ENCODE measurements at places on chromosomes 16 and 17.

- no peak for DNase-seq
These were observed 13.2 kb upstream of the SPN start for GRCh38 chr16:29649588-29650494.

GRCh38 chr17:19304209-19304608 is 58.3 kb downstream of the B9D1 start:
- DNase-seq, result no peak

- no peak for DNase-seq
These were observed 8.0 kb downstream of the PRSS41 start for GRCh38 chr16:2806286-2806685.

- no peak for DNase-seq
These were observed 12.6 kb downstream of the CACNG1 start for GRCh38 chr17:67056746-67057490.

GRCh38 chr16:63497408-63497807 is 1461.2 kb upstream of the CDH8 start:
- DNase-seq, result no peak

- no peak for DNase-seq
These were observed 14.2 kb upstream of the MARCHF10 start for GRCh38 chr17:62822080-62822904.

GRCh38 chr17:40956401-40957254 is 10.1 kb downstream of the KRT39 start:
- no peak for DNase-seq

GRCh38 chr17:28272166-28272565 is 46.8 kb upstream of the TMEM97 start:
- no peak for DNase-seq

- no peak for DNase-seq
These were observed 550.0 kb upstream of the SALL1 start for GRCh38 chr16:51701025-51701424.

GRCh38 chr17:30225112-30225511 is 10.4 kb downstream of the SLC6A4 start:
- DNase-seq, result no peak

DNA sequence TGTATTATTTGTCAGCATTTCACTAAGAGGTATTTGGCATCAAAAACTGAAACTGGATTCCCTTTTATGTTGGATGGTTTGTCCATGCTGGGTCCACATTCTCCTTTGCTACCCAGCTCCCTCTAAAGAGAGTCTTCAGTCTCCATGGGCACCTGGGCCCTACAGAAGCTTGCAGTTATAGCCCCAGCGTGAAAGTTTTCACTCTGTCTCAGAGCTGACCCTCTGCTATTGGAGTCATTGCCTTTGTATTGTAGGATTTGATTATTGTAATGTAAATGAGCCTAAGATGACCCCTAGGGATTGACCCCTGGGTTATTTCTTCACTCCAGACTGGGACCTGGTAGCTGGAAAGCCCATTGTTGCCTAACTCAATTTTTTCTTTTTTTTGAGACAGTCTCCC is 1026.5 kb upstream of the EEF2KMT start:
- DNase-seq, result no peak

- no peak for DNase-seq
These were observed 9.7 kb downstream of the CHAD start for GRCh38 chr17:50458701-50459676.

DNA sequence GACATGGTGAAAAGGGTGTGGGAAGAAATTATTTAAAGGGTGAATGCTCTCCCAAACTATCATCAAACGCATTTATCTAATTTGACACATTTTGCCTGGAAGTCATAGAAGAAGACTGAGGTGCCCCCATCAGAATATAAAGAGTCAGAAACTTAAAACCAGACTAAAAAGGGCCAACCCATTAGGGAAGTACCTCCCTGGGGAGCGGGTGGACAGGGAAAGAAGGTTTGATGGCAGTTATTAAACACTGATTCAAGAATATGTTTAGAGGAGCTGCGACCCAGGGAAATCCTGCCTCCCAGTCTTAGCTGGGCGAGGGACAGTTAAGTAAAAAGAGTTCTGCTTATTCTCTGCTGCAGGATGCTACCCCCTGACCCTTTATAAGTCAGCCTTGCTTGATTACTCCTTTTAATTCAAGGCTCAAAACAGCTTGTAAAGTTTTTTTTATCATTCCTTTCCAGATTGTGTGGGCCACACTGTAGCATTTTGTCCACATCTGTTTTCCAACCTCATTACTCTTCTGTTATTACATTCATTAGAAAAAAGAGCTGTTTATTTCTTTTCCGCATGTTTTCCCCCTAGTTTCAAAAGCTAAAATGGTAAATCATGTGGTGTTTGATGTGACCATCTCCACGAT is 138.5 kb upstream of the TBX2 start:
- no peak for DNase-seq

DNA sequence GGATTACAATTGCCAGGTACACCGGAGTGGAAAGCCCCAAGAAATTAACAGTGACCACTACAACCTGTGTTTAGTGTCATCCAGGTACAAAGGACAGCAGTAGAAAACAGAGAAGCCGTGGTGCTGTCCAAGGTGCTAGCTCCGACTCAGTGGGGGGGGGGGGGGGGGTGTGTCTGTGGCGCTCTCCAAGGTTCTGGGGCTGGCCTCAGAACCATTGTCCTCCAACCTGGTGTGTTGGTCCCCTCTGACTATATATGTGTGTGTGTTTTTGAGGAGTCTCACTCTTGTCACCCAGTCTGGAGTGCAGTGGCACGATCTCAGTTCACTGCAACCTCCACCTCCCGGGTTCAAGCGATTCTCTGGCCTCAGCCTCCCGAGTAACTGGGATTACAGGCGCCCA is 5.8 kb upstream of the ZNF23 start:
- DNase-seq, result no peak

DNA sequence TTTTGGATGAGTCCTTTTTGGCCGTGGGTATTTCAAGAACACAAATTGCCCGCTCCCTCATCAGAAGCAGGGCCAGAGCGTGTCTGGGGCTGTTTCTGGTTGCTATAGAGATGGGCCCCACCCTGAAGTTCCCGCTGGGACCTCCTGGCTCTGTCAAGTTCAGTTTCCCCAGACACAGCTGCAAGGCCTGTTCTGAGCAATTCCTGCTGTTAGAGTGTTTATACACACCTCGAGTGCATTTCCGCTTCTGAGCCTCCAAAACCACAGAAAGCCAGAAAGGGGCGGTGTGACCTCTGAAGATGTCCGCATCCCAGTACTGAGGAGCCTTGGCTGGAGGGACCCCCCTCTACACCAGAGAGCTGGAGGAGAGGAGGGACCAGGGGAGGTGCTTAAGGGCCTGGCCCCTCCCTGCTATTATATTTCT is 9.3 kb upstream of the WBP2 start:
- DNase-seq, result no peak

- no peak for DNase-seq
These were observed 22.1 kb upstream of the PHF12 start for GRCh38 chr17:28973425-28973824.

- no peak for DNase-seq
These were observed 488.9 kb downstream of the SHISA9 start for GRCh38 chr16:13390093-13390985.

DNA sequence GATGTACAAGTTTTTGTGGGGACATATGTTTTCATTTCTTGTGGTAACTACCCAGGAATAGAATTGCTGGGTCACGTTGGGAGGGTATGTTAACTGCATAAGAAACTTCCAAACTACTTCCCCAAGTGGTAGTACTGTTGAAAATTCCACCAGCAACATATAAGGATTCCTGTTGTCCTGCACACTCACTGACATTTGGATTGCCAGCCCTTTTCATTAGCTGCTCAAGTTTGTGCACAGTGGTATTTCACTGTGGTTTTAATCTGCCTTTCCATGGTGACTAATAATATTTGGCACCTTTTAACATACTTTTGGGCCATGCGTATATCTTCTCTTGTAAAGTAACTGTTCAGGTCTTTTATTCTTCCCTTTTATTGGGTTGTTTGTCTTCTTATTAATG is 103.3 kb downstream of the GNAO1 start:
- DNase-seq, result no peak

DNA sequence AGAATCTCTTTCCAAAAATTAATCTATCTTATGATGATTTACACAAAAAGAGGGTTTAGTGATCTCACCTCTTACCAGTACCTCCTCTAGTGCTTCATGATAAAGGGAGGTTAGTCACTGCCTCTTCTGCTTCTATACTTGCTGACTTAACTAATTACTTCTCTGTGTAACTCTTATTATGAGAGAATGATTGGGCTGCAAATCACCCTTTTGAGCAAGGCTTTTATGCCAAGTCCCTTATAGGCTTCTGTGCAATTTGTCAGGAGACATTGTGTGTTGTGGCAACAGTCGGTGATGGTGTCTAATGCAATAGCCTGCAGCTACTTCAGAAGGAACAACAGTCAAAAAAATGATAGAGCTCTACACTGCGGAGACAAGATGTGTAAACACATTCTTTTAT is 1568.1 kb upstream of the GOT2 start:
- DNase-seq, result no peak

DNA sequence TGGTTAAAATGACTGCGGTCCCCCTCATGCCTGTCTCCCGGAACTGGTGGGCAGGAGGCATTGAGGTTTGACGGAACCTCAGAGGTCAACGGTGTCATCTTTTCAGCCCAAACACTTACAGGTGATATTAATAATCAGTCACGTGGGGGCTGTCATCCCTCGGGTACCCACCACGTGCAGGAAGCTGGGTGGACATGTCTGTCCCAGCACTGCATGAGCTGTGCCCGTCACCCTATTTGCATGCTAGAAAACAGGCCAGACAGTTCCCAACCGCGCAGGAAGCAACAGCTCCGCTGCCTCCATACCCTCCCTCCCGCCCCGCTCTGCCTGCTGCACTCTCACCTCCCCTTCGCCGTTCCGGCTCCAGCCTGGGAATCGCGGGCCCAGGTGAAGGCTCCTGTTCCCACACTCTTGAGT is 1.4 kb downstream of the SYNGR3 start:
- DNase-seq, result no peak

All from activated CD8-positive, alpha-beta memory T cell treated with anti-CD3 and anti-CD28 coated beads for 1 hour (primary cell).